Naive thymus-derived CD8-positive, alpha-beta T cell (primary cell): ENCODE measurements at places on chromosomes 13 and 19.
A peak's percentile ranks its signal among the peaks of the same experiment; 100 is the strongest.

DNA sequence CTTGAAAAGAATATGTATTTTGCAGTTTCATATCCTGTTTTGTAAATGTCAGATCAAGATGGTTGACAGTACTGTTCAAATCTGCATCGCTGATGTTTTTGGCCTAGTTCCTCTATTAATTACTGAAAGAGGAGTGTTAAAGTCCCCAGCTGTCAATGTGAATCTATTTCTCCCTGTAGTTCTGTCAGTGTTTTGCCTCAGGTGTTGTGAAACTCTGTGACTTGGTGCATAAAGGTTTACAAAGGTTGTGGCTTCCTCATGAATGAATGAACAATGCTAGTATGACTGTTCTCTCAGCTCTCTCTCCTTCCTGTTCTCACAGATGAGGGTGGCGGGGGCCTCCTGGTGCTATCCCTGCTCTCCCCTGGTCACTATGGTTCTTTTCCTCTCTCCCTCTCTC, 142.4 kb downstream of the MYCBP2 start:
- DNase-seq = no peak
- no peak overlapping the region for H3K4me3 ChIP-seq
- no peaks in the 10 kb centered on the region for H3K27me3 ChIP-seq
- peak overlapping the region; percentile 22 for H3K27ac ChIP-seq

GRCh38 chr13:81664872-81665271, 1323.9 kb upstream of the SPRY2 start:
- H3K27ac ChIP-seq = no peak overlapping the region
- H3K4me1 ChIP-seq = no peaks in the 10 kb centered on the region
- no peak overlapping the region for H3K4me3 ChIP-seq
- no peaks in the 10 kb centered on the region for H3K36me3 ChIP-seq
- DNase-seq = no peak

GRCh38 chr13:63838366-63839110, 2422.9 kb upstream of the PCDH20 start:
- DNase-seq = no peak
- H3K36me3 ChIP-seq = no peaks in the 10 kb centered on the region
- no peaks in the 10 kb centered on the region for H3K4me1 ChIP-seq
- no peaks in the 10 kb centered on the region for H3K27me3 ChIP-seq
- no peak overlapping the region for H3K27ac ChIP-seq

GRCh38 chr13:41668130-41668757, 210.9 kb downstream of the RGCC start:
- H3K36me3 ChIP-seq = peaks cover 12% of the 10 kb centered on the region
- DNase-seq = peak; percentile 36
- H3K27ac ChIP-seq = no peak overlapping the region
- no peaks in the 10 kb centered on the region for H3K27me3 ChIP-seq
- no peaks in the 10 kb centered on the region for H3K4me1 ChIP-seq

GRCh38 chr13:27961227-27962085, 7.7 kb downstream of the CDX2 start:
- peaks cover 5% of the 10 kb centered on the region for H3K4me1 ChIP-seq
- DNase-seq = no peak
- no peaks in the 10 kb centered on the region for H3K36me3 ChIP-seq
- H3K27me3 ChIP-seq = peaks cover 67% of the 10 kb centered on the region
- H3K4me3 ChIP-seq = peak overlapping the region; percentile 68

DNA sequence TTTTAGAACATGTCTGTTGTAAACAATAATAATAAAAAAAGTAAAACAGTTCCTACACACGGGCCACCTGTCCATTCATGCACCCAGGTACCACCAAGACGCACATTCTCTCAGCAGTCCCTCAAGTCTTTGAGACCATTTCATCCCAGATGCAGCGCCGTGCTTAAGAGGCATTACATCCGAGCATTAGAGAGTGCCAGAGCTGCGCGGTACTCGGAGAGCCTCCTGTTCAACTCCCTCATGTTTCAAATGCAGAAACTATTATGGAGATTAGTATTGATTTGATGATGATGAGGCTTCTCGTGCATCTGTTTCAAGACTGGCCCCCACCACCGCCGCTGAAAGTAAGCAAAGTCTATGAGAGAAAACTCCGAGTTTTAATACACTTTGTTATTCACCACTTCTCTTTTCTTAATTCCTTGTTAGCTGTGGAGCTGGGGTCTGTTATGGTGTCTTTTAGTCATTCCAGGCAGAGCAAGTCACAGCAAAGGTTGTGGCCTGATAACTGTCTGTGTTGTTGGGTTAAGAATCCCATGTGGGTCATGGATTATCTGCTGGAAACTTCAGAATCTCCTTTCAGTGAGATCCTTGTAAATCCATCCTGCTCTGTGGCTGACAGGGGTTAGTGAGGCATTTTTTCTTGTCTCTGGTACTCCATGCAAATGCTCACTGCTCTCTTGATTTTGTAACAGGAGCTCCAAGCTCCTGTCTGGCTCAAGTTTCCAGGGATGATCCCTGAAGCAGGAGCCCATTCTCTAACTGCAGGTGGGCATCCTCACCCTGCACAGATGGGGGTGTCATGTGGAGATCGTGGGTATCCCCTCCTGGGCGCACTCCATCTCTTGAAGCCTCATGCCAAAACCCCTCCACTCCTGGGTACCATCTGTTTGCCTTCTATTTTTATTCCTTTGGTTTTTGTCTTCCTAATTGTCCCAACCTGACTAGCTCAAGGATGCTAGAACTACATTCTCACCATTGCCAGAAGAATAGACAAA, 74.9 kb upstream of the MTIF3 start:
- no peak overlapping the region for H3K4me3 ChIP-seq
- H3K27me3 ChIP-seq = peaks cover 3% of the 10 kb centered on the region
- H3K27ac ChIP-seq = no peak overlapping the region

DNA sequence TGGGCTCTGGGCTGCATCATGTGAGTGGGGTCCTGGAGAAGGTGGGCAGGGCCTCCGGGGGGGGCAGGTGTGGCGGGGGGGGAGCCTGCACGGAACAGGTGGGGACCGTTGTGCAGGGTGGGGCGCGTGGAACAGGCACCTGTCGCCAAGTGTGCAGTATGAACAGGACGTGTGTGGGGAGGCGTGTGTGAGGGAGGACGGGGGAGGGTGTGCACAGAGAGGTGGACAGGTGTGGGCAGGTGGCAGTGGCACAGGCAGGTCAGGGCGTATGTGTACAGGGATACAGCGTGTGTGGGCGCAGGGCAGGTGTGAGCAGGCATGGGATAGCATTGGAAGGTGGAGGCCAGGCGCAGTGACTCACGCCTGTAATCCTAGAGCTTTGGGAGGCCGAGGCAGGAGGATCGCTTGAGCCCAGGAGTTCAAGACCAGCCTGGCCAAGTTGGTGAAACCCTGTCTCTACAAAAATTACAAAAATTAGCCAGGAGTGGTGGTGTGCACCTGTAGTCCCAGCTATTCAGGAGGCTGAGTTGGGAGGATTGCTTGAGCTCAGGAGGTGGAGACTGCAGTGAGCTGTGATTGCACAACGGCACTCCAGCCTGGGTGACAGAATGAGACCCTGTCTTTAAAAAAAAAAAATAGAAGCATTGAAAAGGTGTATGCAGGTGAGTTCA, 3.2 kb downstream of the PLK5 start:
- no peak for DNase-seq
- peaks cover 28% of the 10 kb centered on the region for H3K27me3 ChIP-seq
- peaks cover 7% of the 10 kb centered on the region for H3K36me3 ChIP-seq
- H3K27ac ChIP-seq = no peak overlapping the region

DNA sequence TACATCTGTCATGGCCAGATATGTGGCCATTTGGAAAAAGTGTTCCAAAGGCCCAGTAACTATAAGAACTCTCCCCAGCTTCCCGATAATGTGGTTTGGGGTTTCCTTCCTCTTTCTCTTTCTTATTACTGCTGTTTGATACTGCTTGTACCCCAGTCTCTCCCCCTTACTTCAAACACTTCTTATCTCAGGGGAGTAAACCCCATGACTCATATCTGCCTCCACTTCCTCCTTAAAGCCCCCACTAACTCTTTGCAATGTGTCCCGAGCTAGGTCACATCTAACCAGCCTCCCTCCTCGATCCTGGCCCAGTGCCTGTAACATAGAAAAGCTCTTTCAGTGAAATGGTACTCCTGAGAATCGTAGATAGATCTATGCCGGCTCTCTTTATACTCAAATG, 82.4 kb upstream of the STARD13 start:
- no peak for DNase-seq
- no peak overlapping the region for H3K4me3 ChIP-seq

DNA sequence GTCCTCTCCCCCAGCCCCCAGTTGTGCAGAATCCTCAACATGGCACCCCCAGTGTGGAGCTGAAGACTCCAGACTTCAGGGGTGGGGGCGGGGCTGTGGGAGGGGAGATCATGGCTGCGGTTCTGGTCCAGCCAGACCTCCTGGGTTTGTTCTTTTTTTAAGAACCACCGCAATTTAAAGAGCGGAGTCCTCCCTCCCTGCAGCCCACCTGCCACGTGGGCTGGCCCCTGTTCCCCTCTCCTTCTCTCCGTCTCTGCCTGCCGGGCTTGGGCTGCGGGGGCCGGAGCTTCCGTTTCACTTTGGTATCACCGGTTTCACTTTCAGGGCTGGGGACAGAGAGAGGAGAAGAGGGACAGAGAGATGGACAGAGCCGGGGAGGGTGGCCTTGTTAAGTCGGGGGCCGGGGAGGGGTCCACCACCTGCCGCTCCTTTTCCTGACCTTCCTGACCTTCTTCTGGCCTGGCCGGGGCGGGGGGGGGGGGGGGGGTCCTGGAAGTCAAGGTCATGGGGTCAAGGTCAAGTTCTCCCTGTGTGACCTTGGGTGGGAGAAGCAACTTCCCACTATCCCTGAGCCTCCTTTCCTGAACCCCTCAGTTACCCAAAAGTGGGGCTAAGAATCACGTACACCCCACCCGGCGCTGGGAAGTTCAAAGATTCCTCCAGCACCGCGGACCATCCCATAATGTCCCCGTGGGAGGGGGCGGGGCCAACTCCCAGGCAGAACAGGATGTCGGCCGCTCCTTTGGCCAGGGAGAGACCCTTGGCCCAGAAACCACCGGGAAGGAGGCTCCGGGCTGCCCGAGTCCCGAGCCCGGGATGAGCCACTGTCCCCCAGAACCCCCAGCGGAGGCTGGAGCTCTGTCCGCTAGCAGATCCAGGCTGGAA, 11.3 kb upstream of the ZBTB7A start:
- H3K4me1 ChIP-seq = peaks cover 5% of the 10 kb centered on the region
- H3K27ac ChIP-seq = peak overlapping the region; percentile 87
- no peaks in the 10 kb centered on the region for H3K27me3 ChIP-seq

GRCh38 chr13:38657191-38657590, 29.7 kb upstream of the FREM2 start:
- H3K36me3 ChIP-seq = no peaks in the 10 kb centered on the region
- DNase-seq = no peak
- H3K27ac ChIP-seq = no peak overlapping the region
- H3K27me3 ChIP-seq = peaks cover 6% of the 10 kb centered on the region

DNA sequence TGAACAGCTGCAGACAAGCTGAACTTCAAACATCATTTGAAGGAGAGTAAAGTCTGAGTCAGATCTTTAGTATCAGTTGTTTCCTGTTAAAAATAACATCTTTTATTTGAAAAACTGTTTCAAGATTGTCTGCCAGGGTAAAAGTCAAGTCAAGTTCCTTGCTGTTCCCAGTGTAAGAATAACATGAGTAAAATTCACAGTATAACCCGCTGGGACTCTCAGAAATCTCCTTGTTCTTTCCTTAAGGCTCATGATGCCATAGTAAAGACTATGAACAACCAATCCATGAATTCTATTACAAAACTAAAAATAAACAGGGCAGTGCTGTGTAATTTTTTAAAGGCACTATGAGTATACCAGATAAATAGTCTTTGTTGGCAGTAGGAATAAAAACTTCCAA, 112.9 kb downstream of the IRS2 start:
- H3K36me3 ChIP-seq = no peaks in the 10 kb centered on the region
- H3K27me3 ChIP-seq = peaks cover 29% of the 10 kb centered on the region
- DNase-seq = no peak
- H3K4me1 ChIP-seq = no peaks in the 10 kb centered on the region
- H3K4me3 ChIP-seq = no peak overlapping the region
- H3K27ac ChIP-seq = no peak overlapping the region

- H3K36me3 ChIP-seq = no peaks in the 10 kb centered on the region
- H3K4me3 ChIP-seq = no peak overlapping the region
- H3K4me1 ChIP-seq = no peaks in the 10 kb centered on the region
- H3K27me3 ChIP-seq = peaks cover 24% of the 10 kb centered on the region
- H3K27ac ChIP-seq = no peak overlapping the region
Measured at GRCh38 chr13:39154041-39154440, 115.8 kb downstream of the NHLRC3 start.

GRCh38 chr13:60273971-60274527, 110.3 kb upstream of the DIAPH3 start:
- no peaks in the 10 kb centered on the region for H3K4me1 ChIP-seq
- no peak overlapping the region for H3K27ac ChIP-seq
- peaks cover 13% of the 10 kb centered on the region for H3K36me3 ChIP-seq
- no peak overlapping the region for H3K4me3 ChIP-seq
- peaks cover 2% of the 10 kb centered on the region for H3K27me3 ChIP-seq

GRCh38 chr13:23690668-23691067, 120.5 kb downstream of the TNFRSF19 start:
- no peak for DNase-seq
- H3K27me3 ChIP-seq = no peaks in the 10 kb centered on the region
- no peak overlapping the region for H3K27ac ChIP-seq
- no peak overlapping the region for H3K4me3 ChIP-seq

DNA sequence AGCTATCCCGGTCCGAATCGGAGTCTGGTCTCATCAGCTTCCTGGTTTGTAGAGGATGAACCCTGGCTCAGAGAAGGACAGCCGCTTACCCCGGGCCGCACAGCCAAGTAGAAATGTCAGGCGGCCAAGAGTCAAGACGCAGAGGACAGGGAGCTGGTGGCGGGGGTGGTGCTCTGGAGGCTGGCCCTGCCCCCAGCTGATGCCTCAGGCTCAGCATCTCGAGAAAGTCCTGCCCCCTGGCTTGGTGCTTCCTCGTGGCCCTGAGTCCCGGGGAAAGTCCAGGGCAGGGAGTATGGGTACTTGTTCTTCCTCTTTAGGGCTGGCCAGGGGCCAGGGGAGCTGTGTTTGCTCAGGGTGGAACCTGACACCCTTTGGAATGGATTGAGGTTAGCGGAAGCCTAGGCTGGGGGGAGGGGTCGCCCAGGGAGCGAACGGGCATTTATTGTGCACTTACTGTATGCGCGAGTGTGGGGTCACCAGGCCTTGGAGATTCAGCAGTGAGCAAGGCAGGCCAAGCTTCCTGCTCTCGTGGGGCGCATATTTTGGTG, 2.2 kb downstream of the TJP3 start:
- no peak for DNase-seq
- H3K4me3 ChIP-seq = no peak overlapping the region
- H3K27me3 ChIP-seq = peaks cover 2% of the 10 kb centered on the region
- H3K36me3 ChIP-seq = no peaks in the 10 kb centered on the region

- no peak overlapping the region for H3K27ac ChIP-seq
- H3K27me3 ChIP-seq = no peaks in the 10 kb centered on the region
- H3K36me3 ChIP-seq = no peaks in the 10 kb centered on the region
- no peak overlapping the region for H3K4me3 ChIP-seq
- H3K4me1 ChIP-seq = peaks cover 19% of the 10 kb centered on the region
- no peak for DNase-seq
Measured at GRCh38 chr19:55591555-55591954, 7.8 kb downstream of the FIZ1 start.

- H3K4me1 ChIP-seq = peaks cover 64% of the 10 kb centered on the region
- H3K27ac ChIP-seq = peak overlapping the region; percentile 84
- no peak for DNase-seq
Measured at GRCh38 chr19:14434543-14435319, 1.6 kb downstream of the PKN1 start.
